ENCODE measurements at places on chromosomes 7 and 10. TPM values are rescaled to one million over a fixed set of nuclear protein-coding genes. Genes with fewer than 3 reads are reported as not detected.

The ANLN gene
- 17.6 TPM for polyA plus RNA-seq

GRCh38 chr10:130052193-130052592 lies 58.4 kb downstream of the C10orf143 start:
- no peak for DNase-seq
- no peaks in the 10 kb centered on the region for H3K27me3 ChIP-seq

GRCh38 chr10:60313589-60313952 lies 76.1 kb downstream of the ANK3 start:
- no peak overlapping the region for H3K4me3 ChIP-seq
- no peaks in the 10 kb centered on the region for H3K27me3 ChIP-seq
- no peak overlapping the region for H3K27ac ChIP-seq

The CRHR2 gene
- 1.3 TPM for polyA plus RNA-seq

The OR2A1 gene
- polyA plus RNA-seq = 0.20 TPM

The TAS2R41 gene
- not detected for polyA plus RNA-seq

GRCh38 chr7:143227806-143228205 lies 6.0 kb downstream of the TAS2R40 start:
- no peaks in the 10 kb centered on the region for H3K36me3 ChIP-seq
- no peaks in the 10 kb centered on the region for H3K4me1 ChIP-seq
- no peak overlapping the region for H3K4me3 ChIP-seq
- H3K27ac ChIP-seq = no peak overlapping the region
- no peak for DNase-seq
- H3K27me3 ChIP-seq = no peaks in the 10 kb centered on the region

DNA sequence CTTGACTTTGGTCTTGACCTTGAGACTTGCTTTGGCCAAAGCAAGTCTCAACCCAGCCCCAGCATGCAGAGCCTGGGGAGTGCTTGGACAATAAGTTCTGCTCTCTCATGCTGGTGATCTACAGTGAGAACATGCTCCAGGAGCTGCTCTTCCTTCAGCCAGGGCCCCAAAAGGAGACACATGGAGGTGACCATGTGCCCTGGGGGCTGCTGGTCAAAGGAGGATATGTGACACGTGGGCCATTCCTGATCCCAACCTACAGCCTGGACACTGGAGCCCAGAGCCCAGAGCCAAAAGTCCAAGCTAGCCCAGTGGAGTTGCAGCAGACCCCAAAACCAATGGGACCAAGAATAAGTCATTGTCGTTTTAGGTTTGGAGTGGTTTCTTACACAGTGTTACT lies 78.2 kb upstream of the CHST15 start:
- H3K27me3 ChIP-seq = no peaks in the 10 kb centered on the region
- no peak overlapping the region for H3K27ac ChIP-seq
- DNase-seq = no peak
- no peak overlapping the region for H3K4me3 ChIP-seq
- H3K4me1 ChIP-seq = peaks cover 3% of the 10 kb centered on the region
- H3K36me3 ChIP-seq = no peaks in the 10 kb centered on the region

The OPALIN gene
- not detected for polyA plus RNA-seq

The NME8 gene
- polyA plus RNA-seq = 25.3 TPM

- H3K4me3 ChIP-seq = no peak overlapping the region
- DNase-seq = no peak
- H3K4me1 ChIP-seq = no peaks in the 10 kb centered on the region
- H3K36me3 ChIP-seq = no peaks in the 10 kb centered on the region
- no peaks in the 10 kb centered on the region for H3K27me3 ChIP-seq
These were observed 31.8 kb upstream of the SRGN start for GRCh38 chr10:69056129-69056528.

DNA sequence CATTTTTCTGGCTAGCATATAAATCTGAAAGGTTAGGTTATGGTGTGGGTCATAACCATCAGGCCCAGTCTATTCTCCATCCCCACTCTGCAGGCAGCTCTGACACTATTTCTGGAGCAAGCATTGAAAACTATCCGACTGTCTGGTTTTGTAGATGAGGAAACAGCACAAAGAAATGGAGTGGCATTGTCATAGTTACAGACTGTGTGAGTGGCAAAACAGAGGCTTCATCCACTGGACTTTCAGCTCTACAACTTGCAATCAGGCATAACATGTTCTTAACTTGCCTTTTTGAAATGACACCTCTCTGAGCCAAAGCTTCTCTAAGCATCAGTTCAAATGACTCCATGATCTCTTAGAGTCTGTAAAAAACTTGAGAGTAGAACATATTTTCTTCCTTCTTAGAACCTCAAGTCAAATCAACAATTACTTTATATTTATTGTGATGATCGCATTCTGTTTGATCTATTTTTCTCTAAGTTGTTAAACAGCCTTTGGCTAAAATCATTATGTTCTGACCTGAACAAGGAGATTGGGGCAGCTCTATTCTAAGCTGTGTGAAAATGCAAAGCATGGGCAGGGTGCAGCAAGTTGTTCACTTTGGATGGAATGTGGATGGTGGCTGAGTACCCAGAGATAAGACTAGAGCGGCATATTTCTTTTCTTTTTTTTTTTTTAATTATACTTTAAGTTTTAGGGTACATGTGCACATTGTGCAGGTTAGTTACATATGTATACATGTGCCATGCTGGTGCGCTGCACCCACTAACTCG lies 68.5 kb downstream of the LRRC4 start:
- DNase-seq = no peak
- no peak overlapping the region for H3K4me3 ChIP-seq
- H3K36me3 ChIP-seq = no peaks in the 10 kb centered on the region
- no peaks in the 10 kb centered on the region for H3K4me1 ChIP-seq
- no peak overlapping the region for H3K27ac ChIP-seq
- no peaks in the 10 kb centered on the region for H3K27me3 ChIP-seq

GRCh38 chr10:34689053-34689452 lies 126.0 kb downstream of the PARD3 start:
- DNase-seq = no peak
- no peak overlapping the region for H3K4me3 ChIP-seq
- no peak overlapping the region for H3K27ac ChIP-seq
- H3K4me1 ChIP-seq = no peaks in the 10 kb centered on the region
- no peaks in the 10 kb centered on the region for H3K27me3 ChIP-seq

- H3K36me3 ChIP-seq = no peaks in the 10 kb centered on the region
- H3K27ac ChIP-seq = peak within 1 kb of the TSS; percentile 31
- peaks cover 28% of the 10 kb centered on the region for H3K4me1 ChIP-seq
- peak within 1 kb of the TSS; percentile 75 for H3K4me3 ChIP-seq
- DNase-seq = peak; percentile 43
These were observed at the start of gene PRKAR1B for GRCh38 chr7:727104-727805. PRKAR1B (minus strand) TSS chr7:727281; CDS start chr7:711505, 15,776 bp downstream.

DNA sequence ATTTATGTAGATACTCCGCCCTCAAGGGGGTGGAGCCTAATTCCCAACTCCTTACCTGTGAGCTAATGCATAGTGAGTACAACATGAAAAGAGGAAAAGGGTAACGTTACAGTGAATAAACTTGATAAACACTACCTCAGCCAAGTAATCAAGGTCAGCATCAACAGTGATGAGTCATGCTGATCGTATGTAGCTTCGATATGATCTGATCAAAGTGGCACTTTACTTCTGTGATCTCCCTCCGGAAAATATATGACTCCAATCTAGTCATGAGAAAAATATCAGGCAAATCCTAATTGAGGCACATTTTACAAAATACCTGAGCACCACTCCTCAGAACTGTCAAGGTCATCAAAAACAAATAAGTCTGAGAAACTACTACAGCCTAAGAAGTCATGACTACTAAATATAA lies 70.4 kb downstream of the VTI1A start:
- DNase-seq = no peak
- H3K4me1 ChIP-seq = no peaks in the 10 kb centered on the region
- H3K27ac ChIP-seq = no peak overlapping the region
- H3K36me3 ChIP-seq = no peaks in the 10 kb centered on the region
- H3K27me3 ChIP-seq = no peaks in the 10 kb centered on the region

GRCh38 chr7:148403466-148403993 lies 187.0 kb upstream of the C7orf33 start:
- DNase-seq = no peak
- no peaks in the 10 kb centered on the region for H3K36me3 ChIP-seq
- no peaks in the 10 kb centered on the region for H3K27me3 ChIP-seq

GRCh38 chr10:69896606-69897231 lies 95.0 kb downstream of the COL13A1 start:
- no peak overlapping the region for H3K27ac ChIP-seq
- no peak overlapping the region for H3K4me3 ChIP-seq
- H3K4me1 ChIP-seq = no peaks in the 10 kb centered on the region
- no peaks in the 10 kb centered on the region for H3K36me3 ChIP-seq

DNA sequence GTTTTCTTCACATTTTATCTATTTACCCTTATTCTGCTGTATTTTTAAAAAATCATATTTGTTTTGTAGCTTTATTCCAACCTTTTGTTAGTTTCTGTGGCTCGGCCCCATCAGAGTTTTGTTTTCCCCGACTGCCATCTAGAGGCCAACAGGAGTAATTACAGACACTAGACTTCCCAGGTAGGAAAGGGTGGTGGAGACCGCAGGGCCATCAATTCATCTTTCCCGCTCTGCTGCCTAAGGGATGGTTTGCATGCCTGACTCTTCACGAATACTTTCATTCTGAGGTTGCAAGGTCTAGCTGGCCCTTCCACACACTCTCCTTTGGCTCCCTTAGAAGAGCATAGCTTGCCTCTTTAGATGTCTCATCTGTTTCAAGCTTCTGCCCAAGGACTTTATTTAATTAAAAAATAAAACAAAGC lies 38.3 kb downstream of the LYZL2 start:
- no peaks in the 10 kb centered on the region for H3K36me3 ChIP-seq
- H3K27ac ChIP-seq = no peak overlapping the region
- H3K4me3 ChIP-seq = no peak overlapping the region
- no peaks in the 10 kb centered on the region for H3K4me1 ChIP-seq

DNA sequence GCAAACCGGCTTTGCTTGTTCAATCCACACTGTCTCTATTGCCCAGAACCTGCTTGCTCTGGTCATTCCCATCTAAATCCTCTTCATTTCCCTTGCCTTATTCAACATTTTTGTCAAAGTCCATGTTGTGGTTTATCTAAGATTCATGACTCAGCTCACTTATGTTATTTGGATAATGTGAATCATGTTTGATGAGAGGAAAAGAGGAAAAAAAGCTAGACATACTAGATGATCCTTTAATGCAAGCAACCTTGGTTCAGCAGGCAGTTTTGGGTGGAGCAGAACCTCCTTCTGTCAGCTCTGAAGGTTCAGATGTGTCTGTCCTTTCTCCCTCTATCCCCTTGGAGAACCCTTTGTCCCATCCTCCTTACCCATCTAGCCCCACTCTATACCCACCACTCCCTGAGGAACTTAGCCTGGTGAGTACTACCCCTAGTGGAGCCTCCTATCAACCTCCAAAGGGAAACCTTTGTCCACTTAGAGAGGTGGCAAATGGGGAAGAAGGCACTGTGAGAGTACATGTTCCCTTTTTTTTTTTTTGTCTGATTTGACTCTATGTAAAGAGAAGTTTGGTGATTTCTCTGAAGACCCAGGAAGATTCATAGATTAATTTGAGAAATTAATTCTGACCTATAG lies 2.1 kb upstream of the SAMD9L start:
- no peaks in the 10 kb centered on the region for H3K36me3 ChIP-seq
- no peak overlapping the region for H3K27ac ChIP-seq
- DNase-seq = no peak
- H3K27me3 ChIP-seq = no peaks in the 10 kb centered on the region

DNA sequence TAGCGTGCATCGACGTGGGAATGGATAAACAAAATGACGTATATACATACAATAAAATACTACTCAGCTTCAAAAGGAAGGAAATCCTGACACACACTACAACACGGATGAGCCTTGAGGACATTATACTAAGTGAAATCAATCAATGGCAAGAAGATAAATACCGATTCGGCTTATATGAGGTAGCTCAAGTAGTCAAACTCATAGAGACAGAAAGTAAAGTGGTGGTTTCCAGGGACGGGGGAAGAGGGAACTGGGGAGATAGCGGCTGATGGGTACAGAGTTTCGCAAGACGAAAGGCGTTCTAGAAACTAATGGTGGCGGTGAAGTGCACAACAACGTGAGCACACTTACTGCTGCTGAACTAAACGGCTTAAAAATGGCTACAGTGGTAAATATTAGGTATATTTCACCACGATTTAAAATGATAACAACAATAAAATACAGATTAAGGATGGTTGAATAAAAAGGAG lies 516.7 kb downstream of the PARD3 start:
- no peak overlapping the region for H3K4me3 ChIP-seq
- no peaks in the 10 kb centered on the region for H3K27me3 ChIP-seq
- DNase-seq = no peak
- no peak overlapping the region for H3K27ac ChIP-seq
- H3K36me3 ChIP-seq = no peaks in the 10 kb centered on the region

The SSC4D gene
- polyA plus RNA-seq = 2.8 TPM

The PRKCQ gene
- 2.9 TPM for polyA plus RNA-seq

The CYP2C8 gene
- polyA plus RNA-seq = 3.9 TPM

DNA sequence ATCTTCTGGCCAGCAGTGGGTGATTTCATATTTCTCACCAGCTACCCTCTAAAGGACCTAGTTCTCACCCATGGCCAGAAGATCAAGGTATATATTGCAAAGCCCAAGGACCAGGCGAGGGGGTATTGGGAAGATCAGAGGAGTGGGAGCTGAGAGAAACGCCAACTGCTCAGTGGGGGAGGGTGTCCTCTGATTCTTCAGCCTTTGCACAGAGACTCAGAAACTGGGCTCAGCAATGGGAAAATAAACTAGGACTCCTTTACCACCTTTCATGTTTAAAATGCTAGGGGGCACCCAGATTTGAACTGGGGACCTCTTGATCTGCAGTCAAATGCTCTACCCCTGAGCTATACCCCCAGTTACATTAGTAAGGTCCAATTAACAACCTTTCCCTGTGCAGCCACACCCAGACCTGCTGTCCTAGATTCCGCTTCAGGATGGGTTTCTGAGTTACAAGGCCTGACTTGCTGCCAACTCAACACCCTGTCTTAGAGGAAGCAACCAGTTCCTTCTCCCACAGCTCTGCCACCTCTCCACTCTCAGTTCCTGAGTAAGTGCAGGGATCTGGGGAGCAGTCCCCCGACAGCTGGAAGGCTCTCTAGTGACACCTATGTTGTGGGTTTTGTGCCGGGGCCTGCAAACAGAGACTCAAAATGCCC lies 93.5 kb downstream of the ZNF783 start:
- no peaks in the 10 kb centered on the region for H3K27me3 ChIP-seq
- H3K36me3 ChIP-seq = no peaks in the 10 kb centered on the region
- H3K27ac ChIP-seq = no peak overlapping the region
- H3K4me3 ChIP-seq = no peak overlapping the region
- no peaks in the 10 kb centered on the region for H3K4me1 ChIP-seq

DNA sequence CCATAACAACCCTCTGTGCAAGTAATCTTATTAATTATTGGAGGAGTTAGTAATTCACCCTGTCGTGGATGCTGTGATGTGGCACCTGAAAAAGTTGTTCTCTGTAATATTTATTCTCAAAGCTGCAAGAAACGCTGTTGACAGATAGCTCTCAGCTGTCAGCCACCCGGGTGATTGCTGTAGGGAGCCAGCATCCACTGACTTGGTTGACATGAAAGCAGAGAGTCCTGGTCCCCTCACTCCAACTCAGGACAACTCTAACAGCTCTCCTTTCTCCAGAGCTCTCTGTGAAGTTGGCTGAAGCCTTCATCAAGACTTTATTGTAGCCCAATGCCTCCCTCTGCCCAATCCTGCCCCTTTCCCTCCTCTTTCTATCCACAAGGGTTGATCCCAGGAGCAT lies 98.0 kb downstream of the FAM107B start:
- no peak overlapping the region for H3K27ac ChIP-seq
- no peaks in the 10 kb centered on the region for H3K4me1 ChIP-seq
- H3K4me3 ChIP-seq = no peak overlapping the region

The SPDYE11 gene
- 6.5 TPM for polyA plus RNA-seq
